ENCODE measurements at places on chromosomes 12 and 14. TPM values are rescaled to one million over a fixed set of nuclear protein-coding genes. Genes with fewer than 3 reads are reported as not detected.

DNA sequence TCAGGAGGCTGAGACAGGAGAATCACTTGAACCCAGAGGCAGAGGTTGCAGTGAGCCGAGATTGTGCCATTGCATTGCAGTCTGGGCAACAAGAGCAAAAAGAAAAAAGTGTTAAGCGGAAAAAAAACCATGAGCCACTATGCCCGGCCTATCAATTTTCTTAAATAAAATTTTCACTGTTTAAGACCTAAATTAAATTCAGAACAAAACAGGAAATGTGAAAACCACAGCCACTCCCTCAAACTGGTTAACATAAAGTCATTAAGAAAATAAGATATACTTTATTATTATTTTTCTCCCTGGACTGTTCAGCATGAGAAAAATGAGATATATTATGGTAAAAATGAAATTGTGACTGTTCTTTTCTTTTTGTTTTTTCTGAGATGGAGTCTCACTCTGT lies 44.6 kb upstream of the GCH1 start:
- H3K4me3 ChIP-seq = no peak overlapping the region
- DNase-seq = no peak
- H3K36me3 ChIP-seq = no peaks in the 10 kb centered on the region
- H3K4me1 ChIP-seq = no peaks in the 10 kb centered on the region
- H3K27ac ChIP-seq = no peak overlapping the region

GRCh38 chr12:120998435-120998834 lies 17.9 kb downstream of the C12orf43 start:
- no peak overlapping the region for H3K4me3 ChIP-seq
- no peaks in the 10 kb centered on the region for H3K27me3 ChIP-seq
- DNase-seq = no peak

DNA sequence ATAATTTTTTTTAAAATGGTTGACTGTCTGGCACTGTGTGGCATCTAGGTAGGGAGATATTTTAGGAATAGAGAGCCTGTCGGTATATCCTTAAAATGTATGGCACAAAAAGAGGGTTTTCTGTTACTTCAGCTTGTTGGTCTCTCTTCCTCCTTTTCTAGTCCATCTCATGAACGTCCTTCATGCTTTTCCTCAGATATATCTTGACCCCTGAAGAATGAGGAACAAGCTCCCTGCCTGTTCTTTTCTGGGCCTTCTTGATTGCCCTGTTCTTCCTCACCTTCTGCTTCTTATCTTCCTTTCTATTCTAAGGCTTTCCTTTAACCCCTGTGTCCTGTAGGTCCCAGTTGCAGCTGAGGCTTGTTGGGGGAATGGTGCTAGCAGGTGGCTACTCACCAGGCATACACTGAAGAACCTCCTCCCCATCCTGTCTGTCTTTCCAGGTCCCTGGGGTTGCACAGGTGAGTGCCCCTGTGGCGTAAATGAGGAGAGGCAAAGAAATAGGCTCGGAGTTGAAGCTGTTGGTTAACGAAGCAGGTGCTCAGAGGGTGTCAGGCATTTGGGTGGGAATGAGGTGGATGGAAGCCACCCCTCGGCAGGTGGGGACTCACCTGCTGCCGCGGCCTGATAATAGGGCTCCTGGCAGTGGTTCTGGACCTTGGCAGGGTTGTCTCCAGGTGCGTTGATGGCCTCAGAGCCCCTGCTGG lies 7.2 kb upstream of the C1R start:
- no peak overlapping the region for H3K4me3 ChIP-seq

- no peaks in the 10 kb centered on the region for H3K27me3 ChIP-seq
- H3K4me1 ChIP-seq = peaks cover 66% of the 10 kb centered on the region
- H3K27ac ChIP-seq = peak overlapping the region; percentile 68
- H3K36me3 ChIP-seq = no peaks in the 10 kb centered on the region
- no peak overlapping the region for H3K4me3 ChIP-seq
- no peak for DNase-seq
These were observed 82.4 kb downstream of the ITPK1 start for GRCh38 chr14:93033084-93033982.

- no peak overlapping the region for H3K4me3 ChIP-seq
- H3K4me1 ChIP-seq = no peaks in the 10 kb centered on the region
- H3K27me3 ChIP-seq = no peaks in the 10 kb centered on the region
- no peak overlapping the region for H3K27ac ChIP-seq
- no peak for DNase-seq
- H3K36me3 ChIP-seq = no peaks in the 10 kb centered on the region
These were observed 123.9 kb downstream of the ADAMTS20 start for GRCh38 chr12:43428088-43428600.

DNA sequence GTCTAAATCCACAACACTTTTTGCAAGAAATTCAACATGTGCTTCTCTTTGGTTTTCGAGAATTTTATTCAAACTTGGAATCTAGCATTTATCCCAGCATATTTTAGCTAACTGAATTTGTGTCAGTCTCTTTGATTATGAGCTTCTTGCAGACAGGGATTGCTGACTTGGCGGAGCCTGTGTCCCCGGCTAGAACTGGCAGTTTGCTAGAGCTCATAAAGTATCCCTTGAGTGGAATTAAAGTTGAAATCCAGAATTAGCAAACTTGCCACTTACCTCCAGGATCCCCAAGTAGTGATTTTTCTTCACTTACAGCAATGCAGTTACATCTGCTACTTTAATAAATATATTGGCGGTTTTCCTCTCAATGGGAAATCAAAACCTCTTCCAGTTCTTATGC lies 306.9 kb downstream of the AACS start:
- H3K27me3 ChIP-seq = no peaks in the 10 kb centered on the region
- H3K4me3 ChIP-seq = no peak overlapping the region
- no peak for DNase-seq
- H3K4me1 ChIP-seq = no peaks in the 10 kb centered on the region
- H3K36me3 ChIP-seq = no peaks in the 10 kb centered on the region

- peaks cover 52% of the 10 kb centered on the region for H3K4me1 ChIP-seq
- no peaks in the 10 kb centered on the region for H3K36me3 ChIP-seq
- H3K4me3 ChIP-seq = peak overlapping the region; percentile 2
- H3K27me3 ChIP-seq = no peaks in the 10 kb centered on the region
These were observed 33.5 kb downstream of the FMNL3 start for GRCh38 chr12:49673446-49674317.

GRCh38 chr12:229441-230191 lies 15.7 kb upstream of the SLC6A12 start:
- no peaks in the 10 kb centered on the region for H3K27me3 ChIP-seq
- no peaks in the 10 kb centered on the region for H3K4me1 ChIP-seq
- H3K4me3 ChIP-seq = no peak overlapping the region
- peak; percentile 54 for DNase-seq
- H3K27ac ChIP-seq = no peak overlapping the region

DNA sequence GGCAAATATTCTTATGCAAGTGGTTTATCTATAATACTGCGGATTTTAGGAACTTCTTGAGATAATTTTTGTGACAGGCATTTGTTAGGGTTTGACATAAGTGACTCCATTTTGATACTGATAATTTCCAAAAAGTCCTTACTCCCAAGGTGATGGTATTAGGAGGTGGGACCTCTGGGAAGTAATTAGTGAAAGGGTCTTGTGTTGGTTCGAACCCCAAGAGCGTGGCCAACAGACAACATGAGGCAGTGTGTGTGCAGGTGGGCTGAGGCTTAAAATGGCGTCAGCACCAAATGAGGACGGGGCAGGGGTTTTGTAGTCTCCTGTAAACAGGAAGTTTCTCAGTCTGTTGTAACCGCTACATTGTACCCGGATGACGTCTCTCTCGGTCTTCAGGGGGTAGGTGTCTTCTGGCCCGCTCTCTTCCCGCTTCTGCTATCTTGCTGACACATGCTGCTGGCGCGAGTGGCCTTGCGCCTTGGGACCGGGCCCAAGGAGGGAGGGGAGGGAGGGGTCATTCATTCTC lies 1.7 kb upstream of the C12orf43 start:
- H3K27me3 ChIP-seq = no peaks in the 10 kb centered on the region
- H3K36me3 ChIP-seq = no peaks in the 10 kb centered on the region
- DNase-seq = no peak

- H3K4me3 ChIP-seq = no peak overlapping the region
- H3K4me1 ChIP-seq = no peaks in the 10 kb centered on the region
- no peak overlapping the region for H3K27ac ChIP-seq
- H3K27me3 ChIP-seq = no peaks in the 10 kb centered on the region
- DNase-seq = no peak
These were observed 25.4 kb downstream of the NEK9 start for GRCh38 chr14:75101491-75101890.

- no peak overlapping the region for H3K27ac ChIP-seq
- H3K4me1 ChIP-seq = no peaks in the 10 kb centered on the region
- no peaks in the 10 kb centered on the region for H3K36me3 ChIP-seq
- H3K4me3 ChIP-seq = no peak overlapping the region
These were observed 8.7 kb upstream of the SDSL start for GRCh38 chr12:113413488-113413939.

Gene GLT1D1
- total RNA-seq = 0.74 TPM

Gene CIROP
- total RNA-seq = not detected

Gene P2RX2
- total RNA-seq = not detected

Measured in vagina (tissue), 2 donors.